ENCODE measurements at places on chromosomes 5 and 9.

DNA sequence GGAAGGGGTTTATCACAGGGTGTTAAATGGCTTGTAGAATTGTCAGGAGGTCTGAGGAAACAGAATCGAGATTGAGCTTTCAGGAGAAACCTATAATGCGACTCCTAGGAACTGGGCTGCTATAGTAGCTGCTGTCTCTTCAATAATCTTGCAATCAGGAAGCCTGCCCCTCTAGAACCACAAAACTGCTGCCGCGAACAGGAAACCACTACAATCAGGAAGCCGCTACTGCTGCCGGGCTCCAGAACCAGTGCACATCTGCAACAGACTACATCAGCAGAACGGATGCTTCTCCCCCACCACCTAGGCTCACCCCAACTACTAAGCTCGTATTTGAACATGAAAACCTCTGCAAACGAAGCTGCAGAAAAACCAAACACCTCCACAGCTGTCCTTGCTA lies 31.6 kb downstream of the TNFSF8 start:
- DNase-seq = peak; percentile 55
- H3K36me3 ChIP-seq = no peaks in the 10 kb centered on the region
- H3K27ac ChIP-seq = no peak overlapping the region
- H3K4me3 ChIP-seq = no peak overlapping the region
- peaks cover 15% of the 10 kb centered on the region for H3K4me1 ChIP-seq

DNA sequence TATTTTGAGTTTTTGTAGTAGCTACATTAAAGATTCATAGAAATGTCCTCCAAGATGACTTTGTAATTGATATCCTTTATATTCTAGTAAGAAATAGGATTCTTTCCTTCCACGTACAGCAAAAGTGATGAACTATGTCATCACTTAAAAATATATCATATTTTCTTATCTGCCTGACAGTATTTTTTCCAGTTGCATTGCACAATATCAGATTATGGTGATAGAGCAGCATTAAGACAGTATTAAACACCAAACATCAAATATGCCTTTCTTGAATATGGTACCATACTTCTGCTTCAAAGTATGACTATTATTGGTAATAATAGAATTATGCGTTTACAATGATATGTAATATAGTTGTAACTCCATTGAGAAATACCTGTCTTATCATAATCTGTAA lies 919.8 kb upstream of the EDIL3 start:
- H3K4me1 ChIP-seq = no peaks in the 10 kb centered on the region
- no peaks in the 10 kb centered on the region for H3K36me3 ChIP-seq
- no peak overlapping the region for H3K4me3 ChIP-seq
- H3K27ac ChIP-seq = no peak overlapping the region
- no peak for DNase-seq
- H3K27me3 ChIP-seq = no peaks in the 10 kb centered on the region

DNA sequence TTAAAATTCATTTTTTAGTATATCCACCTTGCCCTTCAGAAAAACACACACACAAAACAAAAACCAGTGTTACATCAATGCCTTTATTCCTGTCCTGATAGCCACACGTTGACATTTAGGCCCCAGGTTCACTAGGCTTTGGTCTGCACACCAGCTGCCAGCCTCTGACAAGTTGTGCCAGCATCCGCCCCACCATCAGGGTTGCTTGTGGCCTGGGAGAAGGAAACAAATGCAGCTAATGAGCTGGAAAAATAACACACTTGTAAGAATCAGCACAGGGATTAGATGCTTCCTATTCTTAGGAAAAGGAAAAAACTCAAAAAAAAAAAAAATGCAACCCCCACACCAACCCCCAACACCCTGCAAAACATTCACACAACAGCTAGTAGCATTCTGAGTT lies 404.0 kb upstream of the GRIA1 start:
- no peaks in the 10 kb centered on the region for H3K4me1 ChIP-seq
- H3K4me3 ChIP-seq = no peak overlapping the region
- no peaks in the 10 kb centered on the region for H3K27me3 ChIP-seq
- H3K36me3 ChIP-seq = no peaks in the 10 kb centered on the region
- H3K27ac ChIP-seq = no peak overlapping the region

DNA sequence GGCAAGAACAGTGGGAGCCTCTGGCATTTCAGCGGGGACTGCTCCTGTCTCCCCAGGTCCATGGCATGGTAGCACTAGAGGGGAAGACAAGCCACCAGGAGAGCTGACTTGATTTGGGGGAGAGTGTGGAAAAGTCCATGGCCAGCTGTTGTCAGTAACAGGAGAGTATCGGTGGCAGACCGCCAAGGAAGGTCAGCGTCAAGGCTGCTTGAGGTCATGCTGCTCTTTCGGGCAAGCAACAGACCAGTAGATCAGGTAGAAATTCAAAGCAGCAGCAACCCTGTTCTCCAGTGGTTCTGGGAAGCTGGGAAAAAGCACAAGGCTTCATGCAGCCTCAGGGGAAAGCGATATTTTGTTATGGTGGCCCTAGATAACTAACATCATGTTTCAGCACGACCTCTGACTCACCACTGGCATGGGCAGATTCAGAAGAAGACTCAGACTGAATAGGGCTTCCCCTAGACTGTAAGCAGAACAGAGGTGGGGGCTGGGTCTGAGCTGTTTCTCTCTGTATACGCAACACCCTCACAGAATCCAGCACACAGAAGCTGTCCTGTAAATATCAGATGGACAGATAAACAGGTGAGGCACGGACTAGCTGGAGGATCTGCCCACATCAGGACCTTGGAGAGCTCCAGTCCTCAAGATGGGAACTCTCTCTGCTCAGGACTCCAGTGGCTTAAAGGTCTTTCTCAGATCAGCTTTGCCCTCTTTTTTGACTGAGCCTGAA lies 35.2 kb upstream of the PLEKHG4B start:
- H3K27me3 ChIP-seq = no peaks in the 10 kb centered on the region
- peaks cover 13% of the 10 kb centered on the region for H3K4me1 ChIP-seq
- H3K27ac ChIP-seq = no peak overlapping the region
- H3K36me3 ChIP-seq = no peaks in the 10 kb centered on the region

- DNase-seq = no peak
- no peaks in the 10 kb centered on the region for H3K4me1 ChIP-seq
- H3K36me3 ChIP-seq = no peaks in the 10 kb centered on the region
Observed at GRCh38 chr5:31502506-31502905, 29.4 kb downstream of the DROSHA start.

- H3K27ac ChIP-seq = peak overlapping the region; percentile 85
- H3K4me1 ChIP-seq = peaks cover 28% of the 10 kb centered on the region
- peak; percentile 39 for DNase-seq
- H3K27me3 ChIP-seq = no peaks in the 10 kb centered on the region
- H3K4me3 ChIP-seq = peak overlapping the region; percentile 86
Observed at GRCh38 chr5:11903121-11903613, 1.1 kb downstream of the CTNND2 start.

GRCh38 chr5:82396871-82397514 lies 118.8 kb upstream of the RPS23 start:
- no peak overlapping the region for H3K4me3 ChIP-seq
- H3K4me1 ChIP-seq = no peaks in the 10 kb centered on the region
- H3K27ac ChIP-seq = no peak overlapping the region
- DNase-seq = peak; percentile 69
- H3K27me3 ChIP-seq = no peaks in the 10 kb centered on the region

- no peak for DNase-seq
- H3K4me1 ChIP-seq = no peaks in the 10 kb centered on the region
- no peaks in the 10 kb centered on the region for H3K27me3 ChIP-seq
- no peak overlapping the region for H3K4me3 ChIP-seq
Observed at GRCh38 chr5:173998531-173998930, 9.6 kb downstream of the C5orf47 start.

DNA sequence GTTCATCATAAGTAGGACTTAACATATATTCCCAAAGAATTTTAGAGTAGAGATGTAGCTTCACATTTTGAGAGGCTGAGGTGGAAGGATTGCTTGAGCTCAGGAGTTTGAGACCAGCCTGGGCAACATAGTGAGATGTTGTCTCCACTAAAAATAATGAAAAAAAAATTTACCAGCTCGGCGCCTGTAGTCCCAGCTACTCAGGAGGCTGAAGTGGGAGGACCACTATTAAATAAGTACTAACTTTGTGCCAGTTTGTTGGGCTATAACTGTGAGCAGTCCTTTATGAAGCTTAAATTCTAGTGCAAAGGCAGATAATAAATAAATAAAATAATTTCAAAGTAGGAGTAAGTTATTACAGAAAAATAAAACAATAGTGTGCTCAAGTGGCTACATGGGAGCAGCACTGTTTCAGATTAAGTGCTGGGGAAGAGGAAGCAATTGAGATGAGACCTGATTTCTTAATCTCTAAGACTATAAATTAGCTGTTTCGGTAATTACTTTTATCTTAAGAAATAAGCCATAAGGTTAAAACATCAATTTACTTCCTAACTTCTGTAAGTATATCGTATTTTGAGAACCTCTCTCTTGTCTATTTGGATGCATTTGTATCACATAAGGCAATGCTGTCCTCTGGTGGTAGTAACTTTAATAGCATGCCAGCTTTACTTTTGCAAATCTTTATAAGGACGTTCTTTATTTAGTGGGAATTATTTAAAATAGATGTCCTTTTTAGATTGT lies 98.9 kb downstream of the CSNK1G3 start:
- no peaks in the 10 kb centered on the region for H3K27me3 ChIP-seq
- no peak overlapping the region for H3K4me3 ChIP-seq
- DNase-seq = no peak
- no peaks in the 10 kb centered on the region for H3K4me1 ChIP-seq
- no peaks in the 10 kb centered on the region for H3K36me3 ChIP-seq

DNA sequence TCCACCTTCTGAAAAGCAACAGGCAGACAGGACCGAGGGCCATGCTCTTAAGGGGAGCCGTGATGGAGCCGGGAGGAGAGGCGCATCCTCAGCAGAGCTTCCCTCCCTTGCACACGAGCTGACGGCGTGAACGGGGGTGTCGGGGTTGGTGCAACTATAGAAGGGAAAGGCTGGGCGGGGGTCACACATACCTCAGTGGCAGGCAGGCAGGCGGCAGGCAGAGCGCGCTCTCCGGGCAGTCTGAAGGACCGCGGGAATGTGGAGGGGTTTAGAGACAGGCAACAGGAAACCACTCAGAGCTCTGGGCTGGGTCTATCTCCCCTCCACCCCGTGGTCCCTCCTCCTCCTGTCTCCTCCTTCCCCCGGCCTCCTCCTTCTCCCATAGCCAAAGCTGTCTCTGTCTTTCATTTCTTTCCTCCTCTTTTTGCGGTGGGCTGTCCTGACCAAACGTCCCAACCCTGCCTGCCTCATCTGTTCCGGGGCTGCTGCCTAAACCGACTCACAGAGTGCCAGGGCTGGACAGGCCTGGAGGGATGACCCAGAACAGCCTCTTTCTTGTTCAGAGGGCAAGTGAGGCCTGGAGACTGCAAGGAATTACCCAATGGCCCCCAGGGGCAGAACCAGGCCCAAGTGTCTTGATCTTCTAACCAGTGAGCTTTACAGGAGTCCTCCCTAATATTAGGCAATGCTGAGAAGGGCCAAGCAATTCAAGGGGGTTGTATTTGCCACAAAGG lies at the start of gene SPARC:
TSS of gene SPARC (minus strand) at position 242 of the 734 bp plus-strand sequence. CDS start 10,727 bp downstream, outside the sequence.
- H3K4me3 ChIP-seq = no peak within 1 kb of the TSS
- no peaks in the 10 kb centered on the region for H3K36me3 ChIP-seq
- peak; percentile 41 for DNase-seq
- peak within 1 kb of the TSS; percentile 36 for H3K27ac ChIP-seq
- no peaks in the 10 kb centered on the region for H3K27me3 ChIP-seq

GRCh38 chr5:158958021-158958994 lies 141.4 kb downstream of the EBF1 start:
- H3K36me3 ChIP-seq = no peaks in the 10 kb centered on the region
- H3K27ac ChIP-seq = no peak overlapping the region
- no peaks in the 10 kb centered on the region for H3K4me1 ChIP-seq
- no peak for DNase-seq
- H3K27me3 ChIP-seq = no peaks in the 10 kb centered on the region

DNA sequence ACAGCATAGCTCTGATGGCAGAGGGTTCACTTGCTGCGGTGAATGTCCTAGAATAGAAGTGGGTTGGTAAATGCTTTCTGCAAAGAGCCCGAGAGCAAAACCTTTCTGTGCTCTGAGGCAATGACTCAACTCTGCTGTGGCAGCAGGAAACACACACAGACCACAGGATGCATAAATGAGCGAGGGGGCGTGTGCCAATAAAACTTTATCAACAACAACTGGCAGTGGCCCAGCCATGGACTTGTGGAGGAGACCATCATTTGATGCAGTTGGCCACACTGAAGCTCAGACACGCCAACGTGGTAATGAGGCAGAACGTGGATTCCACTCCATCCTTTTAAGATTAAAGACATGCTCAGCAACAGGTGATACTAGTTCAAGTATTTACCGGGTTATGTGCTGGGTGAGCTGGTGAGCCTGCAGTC lies 6.8 kb downstream of the MRPL36 start:
- DNase-seq = no peak
- H3K27ac ChIP-seq = no peak overlapping the region
- H3K4me3 ChIP-seq = no peak overlapping the region

All from body of pancreas (tissue), 4 donors.